ENCODE measurements at places on chromosomes 11 and 22.

GRCh38 chr22:19136915-19137314 lies 5.8 kb downstream of the TSSK2 start:
- DNase-seq = no peak

GRCh38 chr11:11532574-11532973 lies 89.2 kb downstream of the GALNT18 start:
- DNase-seq = no peak

- DNase-seq = no peak
These were observed 264.6 kb downstream of the NELL1 start for GRCh38 chr11:20933958-20934357.

DNA sequence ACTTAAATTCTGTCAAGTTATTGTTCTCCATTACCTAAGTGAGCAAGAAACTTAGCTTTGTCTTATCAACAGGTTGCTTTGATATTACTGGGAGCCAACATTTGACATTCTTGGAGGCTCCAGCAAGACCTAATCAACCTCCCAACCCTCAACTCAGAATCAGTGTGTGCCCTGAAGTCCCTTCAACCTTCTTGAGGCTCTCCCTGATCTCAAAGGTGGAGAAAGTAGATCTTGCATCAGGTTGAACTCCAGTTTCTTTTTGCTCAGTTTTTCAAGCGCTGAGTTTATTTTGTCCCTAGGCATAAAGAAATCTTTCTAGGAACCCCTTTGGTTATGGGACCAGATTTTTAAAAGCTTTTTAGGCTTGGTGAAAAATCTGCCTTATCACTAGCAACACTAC lies 1.4 kb downstream of the FAM111A start:
- DNase-seq = no peak

GRCh38 chr22:47401976-47402770 lies 639.7 kb downstream of the TBC1D22A start:
- no peak for DNase-seq

GRCh38 chr11:38460896-38461295 lies 1862.9 kb upstream of the RAG2 start:
- DNase-seq = no peak

- DNase-seq = peak; percentile 10
These were observed 102.7 kb downstream of the BRD1 start for GRCh38 chr22:49724893-49725489.

GRCh38 chr11:38835966-38836365 lies 2237.9 kb upstream of the RAG2 start:
- DNase-seq = no peak

GRCh38 chr11:73493956-73494598 lies 103.8 kb downstream of the FAM168A start:
- DNase-seq = no peak

DNA sequence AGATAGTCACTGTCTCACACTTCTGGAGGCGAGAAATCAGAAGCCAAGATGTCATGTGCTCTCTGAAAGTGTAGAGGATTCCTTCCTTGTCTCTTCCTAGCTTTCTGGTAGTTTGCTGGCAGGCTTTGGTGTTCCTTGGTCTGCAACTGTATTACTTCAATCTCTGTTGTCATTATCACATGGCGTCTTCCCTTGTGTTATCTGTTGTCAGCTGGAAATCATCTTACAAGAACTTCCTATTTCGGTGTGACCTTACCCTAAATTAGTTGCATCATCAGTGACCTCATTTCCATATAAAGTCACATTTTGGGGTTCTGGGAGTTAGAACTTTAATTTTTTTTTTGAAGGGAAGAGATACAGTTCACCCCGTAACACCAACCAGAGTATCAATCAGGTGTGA lies 3.3 kb upstream of the LIN7C start:
- DNase-seq = no peak

- no peak for DNase-seq
These were observed 95.7 kb downstream of the PDE2A start for GRCh38 chr11:72578566-72578965.

DNA sequence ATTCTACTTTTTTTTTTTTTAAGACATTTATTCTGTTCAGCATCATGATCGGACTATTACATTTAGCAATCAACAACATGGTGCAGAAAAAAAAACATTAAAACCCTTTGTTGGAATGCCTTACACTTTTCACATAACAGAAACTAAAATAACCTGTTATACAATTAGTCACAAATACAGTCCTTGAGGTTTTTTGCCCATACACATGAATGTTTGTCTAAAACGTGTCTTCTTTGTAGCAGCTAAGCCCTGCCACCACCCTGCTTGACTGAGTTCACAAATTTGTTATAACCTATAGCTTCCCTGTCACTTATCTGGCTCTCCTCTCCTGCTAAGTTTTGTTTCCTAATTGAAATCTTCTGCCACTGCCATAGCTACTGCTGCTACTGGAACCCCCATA lies 75.4 kb upstream of the ARHGAP20 start:
- no peak for DNase-seq

Data from stimulated activated CD8-positive, alpha-beta memory T cell treated with anti-CD3 and anti-CD28 coated beads, Interleukin-4, amount 100 ng/mL, for 4 hours (primary cell).